GM12891 (cell line): ENCODE measurements at places on chromosomes 12 and 14.

GRCh38 chr12:132194056-132194455, 49.8 kb downstream of the NOC4L start:
- no peak for DNase-seq

GRCh38 chr12:6696690-6697583, 3.7 kb downstream of the PIANP start:
- peak; percentile 52 for DNase-seq

DNA sequence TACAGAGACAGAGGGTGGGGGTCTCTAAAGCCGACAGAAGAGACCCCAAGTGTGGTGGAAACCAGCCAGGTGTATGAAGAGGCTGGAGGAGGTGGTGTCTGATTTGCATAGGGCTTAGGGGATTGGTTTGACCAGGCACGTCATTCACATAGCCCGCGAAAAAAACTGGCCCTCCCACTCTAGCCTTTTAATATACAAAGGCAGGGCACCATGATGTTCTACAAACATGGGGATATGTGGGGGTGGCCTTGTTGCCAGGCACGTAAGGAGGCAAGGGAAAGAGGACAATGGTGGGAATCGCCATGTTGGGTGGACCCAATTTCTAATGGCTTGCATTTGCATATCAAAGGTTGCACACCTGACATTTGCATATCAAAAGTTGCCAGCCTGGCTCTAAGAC, 13.2 kb downstream of the LALBA start:
- no peak for DNase-seq

- DNase-seq: no peak
These were observed 38.8 kb downstream of the EVL start for GRCh38 chr14:100104006-100104352.

DNA sequence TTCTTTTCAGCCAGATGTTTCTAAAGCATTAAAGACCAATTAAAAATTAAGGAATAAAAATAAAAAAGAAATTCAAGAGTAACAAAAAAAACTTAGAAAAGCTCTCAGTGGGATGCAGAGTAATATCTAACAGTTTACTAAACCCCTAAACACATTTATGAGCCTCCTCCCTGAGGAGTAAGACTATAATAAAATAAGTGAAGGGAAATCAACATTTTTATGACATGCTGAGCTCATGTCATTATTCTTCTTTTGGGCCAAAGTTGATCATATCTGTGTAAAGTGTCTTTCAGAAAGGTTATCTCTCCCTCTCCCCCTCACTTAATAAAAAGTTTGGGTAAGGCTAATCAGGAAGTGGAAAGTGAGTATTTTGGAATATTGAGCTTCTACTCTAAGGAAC, 122.1 kb downstream of the MYRFL start:
- DNase-seq: no peak

- DNase-seq: no peak
These were observed 12.1 kb downstream of the GZMH start for GRCh38 chr14:24597403-24597802.

DNA sequence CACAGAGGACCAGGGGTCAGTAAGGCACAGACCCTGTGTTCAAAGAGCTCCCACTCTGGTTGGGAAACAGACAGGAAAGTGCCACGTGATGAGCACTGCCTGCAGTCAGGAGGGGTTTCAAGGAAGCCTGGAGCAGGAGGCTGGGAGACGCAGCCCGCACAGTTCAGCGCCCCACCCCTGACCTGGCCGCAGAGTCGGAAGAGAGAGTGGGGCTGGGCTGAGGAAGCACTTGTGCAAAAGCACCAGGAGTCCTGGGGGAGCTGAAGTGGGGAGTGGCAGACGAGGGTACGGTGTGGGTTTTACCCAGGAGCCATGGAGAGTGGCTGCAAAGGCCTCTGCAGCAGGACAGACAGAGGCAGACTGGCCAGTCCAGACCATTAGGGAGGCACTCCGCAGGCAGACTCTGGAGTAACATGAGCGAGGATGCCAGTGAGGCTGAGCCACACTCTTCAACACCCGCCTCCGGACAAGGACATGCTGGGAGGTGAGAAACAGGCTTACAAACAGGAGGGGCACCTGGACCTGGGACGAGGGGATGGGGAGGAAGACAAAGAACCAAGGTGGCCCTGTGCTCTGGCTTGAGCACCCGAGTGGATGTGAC, 85.7 kb upstream of the GPR68 start:
- no peak for DNase-seq

DNA sequence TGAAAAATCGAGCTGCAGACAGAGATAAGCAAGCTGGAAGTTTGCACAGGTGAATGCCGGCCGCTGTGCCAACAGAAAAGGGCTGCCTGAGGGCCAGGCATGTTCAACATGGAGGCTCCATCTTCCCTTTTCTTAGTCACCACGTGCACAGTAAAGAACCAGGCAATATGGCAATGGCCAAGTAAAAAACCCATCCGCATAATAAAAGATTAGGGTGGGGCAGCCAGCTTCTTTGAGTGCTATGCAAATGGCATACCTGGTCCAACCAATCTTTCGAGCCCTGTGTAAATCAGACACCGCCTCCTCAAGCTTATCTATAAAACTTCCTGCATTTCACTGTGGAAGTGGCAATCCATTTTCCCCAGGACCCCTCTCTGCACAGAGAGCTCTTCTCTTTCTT, 16.7 kb downstream of the PNP start:
- DNase-seq: no peak

- no peak for DNase-seq
These were observed 37.5 kb downstream of the ZFHX2 start for GRCh38 chr14:23513818-23514643.

DNA sequence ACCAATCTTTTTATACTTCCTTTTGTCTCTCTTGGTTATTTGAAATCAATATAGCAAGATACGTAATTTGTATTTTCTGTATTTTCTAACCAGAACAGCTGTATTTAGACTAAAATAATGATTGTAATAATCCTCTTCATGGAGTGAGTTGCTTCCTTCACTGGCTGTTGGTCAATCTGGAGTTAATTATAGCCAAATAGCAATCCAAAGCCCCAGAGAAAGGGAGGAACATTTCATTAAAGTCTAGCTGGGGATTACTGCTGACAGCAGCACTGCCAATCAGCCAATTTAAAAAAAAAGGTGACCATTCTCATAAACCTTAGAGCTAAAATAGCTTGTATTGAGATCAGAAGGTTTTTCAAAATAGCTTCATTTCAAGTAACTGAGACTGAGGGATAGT, 118.0 kb downstream of the TRHDE start:
- no peak for DNase-seq

- DNase-seq: no peak
These were observed 183.4 kb downstream of the PTPN11 start for GRCh38 chr12:112602150-112602549.

DNA sequence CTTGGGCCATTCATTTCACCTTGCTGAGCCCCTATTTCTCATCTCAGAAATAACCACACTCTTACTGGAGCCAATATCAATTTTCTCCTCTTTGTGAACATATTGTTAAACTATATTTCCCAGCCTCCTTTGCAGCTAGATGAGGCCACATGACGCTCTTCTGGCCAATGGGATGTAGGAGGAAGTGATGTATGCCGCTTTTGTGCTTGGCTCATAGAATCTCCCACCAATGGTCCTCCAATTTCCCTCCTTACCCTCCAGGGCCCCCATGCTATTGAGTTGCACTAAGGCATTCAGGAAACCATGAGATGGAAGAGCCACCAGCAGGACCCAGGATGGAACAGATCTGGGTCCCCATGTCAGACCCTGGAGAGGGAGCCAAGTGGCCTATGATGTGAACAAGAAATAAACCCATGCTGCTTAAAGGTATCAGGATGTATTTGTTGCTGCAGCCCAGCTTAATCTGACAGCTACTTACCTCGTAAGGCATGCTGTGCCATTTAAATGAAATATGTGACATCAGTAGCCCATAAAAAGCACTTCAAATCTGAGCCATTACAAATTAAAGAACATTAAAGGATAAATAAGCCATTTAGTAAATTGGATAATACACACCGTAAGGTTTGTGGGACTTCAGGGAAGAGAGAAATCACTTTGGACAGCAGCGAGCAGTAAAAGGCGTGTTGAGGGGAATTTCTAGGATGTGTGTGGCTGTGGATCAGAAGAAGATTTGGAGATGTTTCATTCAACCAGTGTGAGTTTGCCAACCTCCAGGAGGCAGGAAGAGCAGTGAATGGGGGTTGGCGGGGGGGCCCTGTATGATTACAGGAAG, 24.4 kb upstream of the BDKRB2 start:
- DNase-seq: no peak

DNA sequence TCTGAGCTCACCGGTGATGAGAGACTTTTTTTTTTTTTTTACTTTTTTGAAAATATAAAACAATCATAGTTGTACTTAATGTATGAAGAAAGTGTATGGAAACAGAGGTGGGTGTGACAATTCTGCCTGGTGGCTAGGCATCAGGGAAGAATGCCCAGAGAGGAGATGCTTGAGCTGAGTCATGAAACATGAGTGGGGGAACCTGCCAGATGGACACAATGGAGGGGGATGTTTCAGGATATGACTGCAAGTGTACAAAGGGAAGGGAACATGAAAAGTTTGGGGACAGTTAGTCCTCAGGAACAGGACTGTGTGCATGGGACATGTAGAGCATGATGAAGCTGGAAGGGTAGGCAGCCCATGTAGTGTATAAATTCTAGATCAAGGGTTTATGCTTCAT, 274.2 kb upstream of the E2F7 start:
- DNase-seq: no peak

DNA sequence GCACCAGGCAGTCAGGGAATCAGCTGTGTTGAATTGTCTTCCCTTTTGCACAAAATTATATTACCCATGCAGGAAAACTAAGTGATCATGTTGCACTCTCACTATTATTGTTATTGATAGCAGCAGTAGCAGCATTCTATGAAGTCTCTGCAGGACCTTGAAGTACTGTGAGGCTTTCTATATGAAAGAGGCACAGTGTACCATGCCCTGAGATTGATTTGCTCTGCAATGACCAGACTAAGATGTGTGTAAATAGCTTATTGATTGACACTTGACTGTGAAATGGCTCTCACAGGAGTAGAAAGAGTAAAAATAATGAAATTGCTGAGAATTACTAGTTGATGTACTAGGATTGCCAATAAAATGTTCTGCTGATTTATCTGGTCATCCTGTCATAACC, 99.9 kb downstream of the KICS2 start:
- no peak for DNase-seq

- DNase-seq: no peak
These were observed 26.4 kb downstream of the SETD3 start for GRCh38 chr14:99454246-99454645.

- DNase-seq: no peak
These were observed 22.4 kb upstream of the CD9 start for GRCh38 chr12:6177642-6178358.
